SHP77 (cell line): ENCODE measurements at places on chromosomes 7 and 10.

- DNase-seq, result no peak
These were observed 30.3 kb downstream of the ANKMY2 start for GRCh38 chr7:16615228-16615627.

DNA sequence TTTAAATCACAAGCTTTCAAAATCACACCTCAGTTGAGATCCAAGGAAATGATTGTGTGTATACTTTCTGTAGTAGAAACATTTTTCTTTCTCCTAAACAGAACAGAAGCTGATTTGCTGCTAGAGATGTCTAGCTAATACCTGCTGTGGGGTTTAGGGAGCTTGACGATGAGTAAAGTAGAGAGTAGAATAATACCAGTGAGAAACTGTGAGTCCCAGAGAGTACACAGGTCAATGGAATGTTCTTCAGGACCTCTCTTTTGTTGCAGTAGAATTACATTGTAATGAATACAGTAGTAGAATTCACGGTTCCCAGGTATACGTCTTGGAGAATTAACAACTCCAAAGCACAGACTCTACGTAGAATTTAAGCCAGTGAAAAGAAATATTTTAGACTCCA is 18.0 kb downstream of the TRUB1 start:
- no peak for DNase-seq

DNA sequence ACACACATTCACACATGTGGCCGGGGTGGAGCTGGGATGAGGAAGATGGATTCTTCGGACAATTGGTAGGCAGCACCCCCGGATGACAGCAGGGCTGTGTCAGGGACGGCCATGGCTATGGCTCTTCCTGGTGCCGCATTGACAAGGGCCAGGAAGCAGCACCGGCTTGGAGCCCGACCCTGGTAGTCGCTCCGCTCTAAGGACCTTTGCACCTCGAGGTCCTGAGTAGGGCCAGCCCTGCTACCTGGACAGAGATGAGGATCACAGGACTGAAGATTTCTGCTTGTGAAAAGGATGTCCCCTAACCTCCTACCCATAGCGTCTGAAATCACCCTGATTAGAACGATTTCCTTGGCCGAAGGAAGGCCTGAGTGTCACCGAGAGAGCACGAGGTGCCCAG is 134.1 kb downstream of the ADARB2 start:
- no peak for DNase-seq

- DNase-seq, result no peak
These were observed 167.6 kb downstream of the GRID1 start for GRCh38 chr10:86199041-86199440.

GRCh38 chr10:86401588-86402282 is 35.1 kb upstream of the GRID1 start:
- DNase-seq, result no peak

- DNase-seq, result no peak
These were observed 10.4 kb upstream of the GPR26 start for GRCh38 chr10:123655751-123656150.

- peak; percentile 72 for DNase-seq
These were observed 33.5 kb downstream of the DPY19L1 start for GRCh38 chr7:35003679-35004303.

GRCh38 chr7:49563693-49564378 is 209.6 kb upstream of the VWC2 start:
- DNase-seq, result no peak

GRCh38 chr10:49312246-49312869 is 13.4 kb downstream of the C10orf71 start:
- no peak for DNase-seq

DNA sequence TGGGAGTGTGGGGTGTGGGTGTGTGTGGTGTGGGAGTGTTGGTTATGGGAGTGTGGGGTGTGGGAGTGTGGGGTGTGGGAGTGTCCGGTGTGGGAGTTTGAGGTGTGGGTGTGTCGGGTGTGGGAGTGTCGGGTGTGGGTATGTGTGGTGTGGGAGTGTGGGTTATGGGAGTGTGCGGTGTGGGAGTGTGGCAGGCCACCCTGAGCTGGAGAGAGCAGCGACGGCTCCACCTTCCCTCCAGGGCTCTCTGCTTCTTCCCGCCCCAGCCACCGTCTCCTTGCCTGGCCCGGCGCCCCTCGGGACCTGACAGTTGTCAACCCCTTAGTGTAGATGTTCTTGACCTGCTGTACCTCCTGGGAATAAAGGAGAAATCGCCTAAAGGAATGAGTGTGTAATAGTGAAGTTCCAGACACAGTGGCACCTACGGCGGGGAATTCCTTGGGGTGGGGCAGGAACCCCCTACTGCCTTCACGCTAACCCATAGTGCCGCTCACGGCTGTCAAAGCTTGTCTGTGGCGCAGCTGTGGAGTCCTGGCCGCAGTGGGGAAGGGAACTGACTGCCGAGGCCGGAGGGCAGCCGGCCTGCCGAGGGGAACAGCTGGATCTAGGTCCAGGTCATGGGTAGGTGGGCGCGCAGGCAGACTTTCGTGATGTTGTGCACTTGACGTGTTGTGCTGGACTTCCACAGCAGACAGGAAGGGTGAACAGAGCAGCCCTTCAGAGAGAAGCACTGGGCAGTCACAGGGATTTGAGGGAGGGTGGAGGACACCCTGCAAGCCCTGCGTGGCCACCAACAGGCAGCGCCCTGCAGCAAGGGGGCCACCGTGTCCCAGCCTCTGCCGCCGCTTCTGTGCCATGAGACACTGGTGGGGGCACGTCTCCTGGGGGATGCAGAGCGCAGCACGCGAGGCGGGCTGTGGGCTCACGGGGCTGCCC is 49.0 kb upstream of the EN2 start:
- DNase-seq, result no peak

DNA sequence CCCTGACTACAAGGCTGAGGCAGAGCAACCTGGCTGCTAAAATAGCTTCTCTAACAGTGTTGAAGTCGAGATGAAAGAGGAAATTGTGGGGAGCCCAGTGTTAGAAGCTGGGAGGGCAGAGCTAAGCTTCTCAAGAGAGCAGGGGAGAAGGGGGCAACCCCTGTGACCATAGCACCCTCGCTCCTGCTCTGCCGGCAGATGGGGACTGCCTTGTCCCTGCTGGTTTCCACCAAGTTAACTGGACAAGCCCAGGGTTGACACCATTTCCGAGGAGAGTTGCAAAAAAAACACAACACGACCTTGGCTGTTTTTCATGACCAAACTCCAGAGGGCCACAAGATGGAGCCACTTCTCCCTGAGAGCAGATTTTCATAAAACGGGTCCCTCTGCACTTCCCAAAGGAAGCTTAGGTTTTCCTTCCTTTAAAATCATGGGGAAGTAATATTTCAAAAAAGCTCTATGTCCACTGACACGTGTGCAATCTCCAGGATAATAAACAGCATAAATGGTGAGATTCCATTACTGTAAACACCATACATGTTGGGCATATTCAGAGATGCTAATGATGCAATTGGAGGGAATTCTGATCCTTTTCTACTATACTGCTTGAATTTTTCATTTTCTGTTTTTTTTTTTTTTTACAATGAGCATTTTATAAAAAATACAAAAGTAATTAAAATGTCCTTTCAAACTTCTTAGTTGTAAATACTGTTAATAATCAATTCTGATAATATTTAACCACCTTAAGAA is 140.4 kb downstream of the PIP4K2A start:
- DNase-seq, result peak; percentile 15

DNA sequence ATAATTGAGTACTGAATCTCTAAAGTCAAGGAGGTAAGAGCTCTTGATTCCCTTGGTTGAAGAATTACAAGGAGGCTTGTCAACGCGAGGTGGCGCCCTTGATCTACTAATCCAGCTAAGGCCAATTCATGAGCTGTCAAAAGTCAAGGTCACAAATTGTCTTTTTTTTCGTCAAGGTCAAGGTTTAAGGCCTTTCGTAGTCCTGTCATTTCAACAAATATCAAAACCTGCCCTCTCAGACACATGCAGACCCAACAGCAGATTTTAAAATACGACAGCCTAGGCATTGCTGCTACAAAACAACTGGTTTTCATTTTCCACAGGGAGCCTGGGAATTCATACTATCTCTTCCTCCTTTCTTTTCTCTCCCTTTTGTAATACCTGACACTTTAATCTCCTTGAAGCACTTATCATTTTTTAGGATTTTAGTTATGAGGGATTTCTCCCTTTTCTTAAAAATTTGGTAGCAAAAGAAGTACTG is 3.6 kb downstream of the HOXA13 start:
- peak; percentile 66 for DNase-seq

- DNase-seq, result no peak
These were observed 77.8 kb downstream of the SHH start for GRCh38 chr7:155734445-155734809.

DNA sequence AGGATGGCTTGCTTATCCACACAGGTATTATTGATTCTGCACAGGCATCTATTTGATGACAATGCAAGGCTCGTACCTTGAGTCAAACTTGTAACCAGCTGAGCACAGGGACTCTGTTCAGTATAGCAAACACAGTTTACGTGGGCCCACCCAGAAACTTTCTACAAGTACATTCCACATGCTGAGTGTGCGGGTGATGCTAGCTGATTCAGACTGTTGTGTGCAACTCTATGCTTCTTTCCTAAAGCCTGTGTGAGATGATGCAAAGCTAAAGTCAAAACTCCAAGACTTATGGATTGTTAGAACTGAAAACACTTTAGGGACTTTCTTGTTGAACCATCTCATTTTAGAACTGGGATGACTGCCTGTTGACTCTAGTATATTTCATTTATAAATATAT is 21.5 kb upstream of the CALD1 start:
- no peak for DNase-seq

GRCh38 chr7:76089865-76090475 is 42.1 kb downstream of the MDH2 start:
- DNase-seq, result no peak

DNA sequence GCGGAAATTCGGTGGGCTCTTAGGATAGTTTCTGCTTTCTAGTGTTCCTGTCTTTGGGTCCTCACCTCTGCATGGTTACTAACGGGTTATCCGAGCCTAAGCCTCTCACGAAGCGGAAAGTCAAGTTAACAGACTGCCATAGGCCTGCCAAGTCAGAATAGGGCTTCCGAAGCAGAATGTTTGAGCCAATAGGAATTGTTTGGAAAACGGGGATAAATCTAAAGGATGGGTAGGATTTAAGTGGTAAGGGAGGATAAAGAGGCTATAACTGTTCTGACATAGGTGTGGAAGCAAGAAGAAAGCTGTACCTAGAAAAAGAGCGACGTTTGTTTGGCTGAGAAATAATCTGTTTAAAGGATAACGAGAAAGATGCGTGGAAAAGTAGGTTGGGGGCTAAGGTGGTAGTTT is 851 bp downstream of the TMEM254 start:
- DNase-seq, result no peak

DNA sequence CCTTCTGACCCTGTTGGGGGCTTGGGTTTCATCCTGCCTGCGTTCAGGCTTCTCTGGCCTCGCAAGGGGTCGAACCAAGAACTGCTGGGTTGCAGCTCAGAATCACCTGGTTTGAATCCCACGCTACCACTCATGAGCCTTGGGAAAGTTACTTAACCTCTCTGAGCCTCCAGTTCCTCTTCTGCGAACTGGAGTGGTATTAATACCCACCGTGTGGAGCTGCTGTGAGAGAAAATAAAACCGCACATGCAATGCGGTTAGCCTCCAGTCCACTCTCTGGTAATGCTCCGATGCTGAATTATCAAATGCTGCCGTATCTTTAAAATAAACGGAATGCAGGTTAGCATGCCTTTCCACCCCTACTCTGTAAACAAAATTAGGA is 171.9 kb downstream of the ARHGAP12 start:
- DNase-seq, result no peak

- DNase-seq, result no peak
These were observed 83.8 kb downstream of the ABCA13 start for GRCh38 chr7:48255046-48255445.

- DNase-seq, result no peak
These were observed 353.7 kb upstream of the ANKRD30A start for GRCh38 chr10:36771725-36772124.

DNA sequence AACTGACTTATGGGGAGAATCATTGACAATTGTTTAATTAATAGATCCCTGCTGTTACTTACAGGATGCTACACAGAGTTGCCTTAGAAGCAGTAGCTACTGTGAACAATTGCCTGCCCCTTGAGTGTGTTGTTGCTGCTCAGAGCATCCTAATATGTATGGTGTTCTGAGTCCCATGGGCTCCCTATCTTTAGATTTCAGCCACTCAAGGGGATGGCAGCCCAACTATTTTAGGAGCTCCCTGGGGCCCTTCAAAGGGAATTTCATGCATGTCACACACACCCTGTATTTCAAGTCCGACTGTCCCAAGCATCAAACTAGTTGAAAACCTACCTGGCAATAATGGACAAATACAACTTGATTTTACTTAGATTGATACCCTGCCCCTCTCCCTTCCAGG is 111.2 kb downstream of the NOC3L start:
- DNase-seq, result no peak

DNA sequence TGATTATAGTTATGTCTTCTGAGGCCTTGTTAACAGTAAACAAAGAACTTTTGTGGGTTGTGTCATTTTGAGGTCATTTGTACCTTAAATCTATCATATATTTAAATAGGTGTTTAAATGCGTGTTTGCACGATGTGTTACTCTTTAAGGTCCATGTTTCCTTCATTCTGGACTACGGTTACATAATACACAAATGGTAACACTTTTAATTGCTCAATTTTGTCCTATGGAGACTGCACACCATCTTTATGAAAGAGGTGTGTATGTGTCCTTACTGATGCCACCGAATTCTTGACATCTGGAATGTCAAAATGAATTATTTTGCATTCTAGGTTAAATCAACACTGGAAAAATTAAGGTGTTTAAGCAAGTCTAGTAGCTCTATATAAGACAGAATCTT is 1.7 kb downstream of the PALS2 start:
- no peak for DNase-seq

- DNase-seq, result no peak
These were observed 55.3 kb upstream of the C7orf33 start for GRCh38 chr7:148535217-148535616.

GRCh38 chr7:81957517-81957916 is 187.7 kb upstream of the HGF start:
- no peak for DNase-seq

- DNase-seq, result peak; percentile 52
These were observed 27.7 kb upstream of the TM9SF3 start for GRCh38 chr10:96614515-96614914.

- no peak for DNase-seq
These were observed 27.8 kb downstream of the IL2RA start for GRCh38 chr10:6034371-6034770.

- no peak for DNase-seq
These were observed 22.7 kb downstream of the HECW1 start for GRCh38 chr7:43135129-43135528.
